ENCODE measurements at places on chromosomes 5 and 9. TPM values are rescaled to one million over a fixed set of nuclear protein-coding genes. Genes with fewer than 3 reads are reported as not detected.

DNA sequence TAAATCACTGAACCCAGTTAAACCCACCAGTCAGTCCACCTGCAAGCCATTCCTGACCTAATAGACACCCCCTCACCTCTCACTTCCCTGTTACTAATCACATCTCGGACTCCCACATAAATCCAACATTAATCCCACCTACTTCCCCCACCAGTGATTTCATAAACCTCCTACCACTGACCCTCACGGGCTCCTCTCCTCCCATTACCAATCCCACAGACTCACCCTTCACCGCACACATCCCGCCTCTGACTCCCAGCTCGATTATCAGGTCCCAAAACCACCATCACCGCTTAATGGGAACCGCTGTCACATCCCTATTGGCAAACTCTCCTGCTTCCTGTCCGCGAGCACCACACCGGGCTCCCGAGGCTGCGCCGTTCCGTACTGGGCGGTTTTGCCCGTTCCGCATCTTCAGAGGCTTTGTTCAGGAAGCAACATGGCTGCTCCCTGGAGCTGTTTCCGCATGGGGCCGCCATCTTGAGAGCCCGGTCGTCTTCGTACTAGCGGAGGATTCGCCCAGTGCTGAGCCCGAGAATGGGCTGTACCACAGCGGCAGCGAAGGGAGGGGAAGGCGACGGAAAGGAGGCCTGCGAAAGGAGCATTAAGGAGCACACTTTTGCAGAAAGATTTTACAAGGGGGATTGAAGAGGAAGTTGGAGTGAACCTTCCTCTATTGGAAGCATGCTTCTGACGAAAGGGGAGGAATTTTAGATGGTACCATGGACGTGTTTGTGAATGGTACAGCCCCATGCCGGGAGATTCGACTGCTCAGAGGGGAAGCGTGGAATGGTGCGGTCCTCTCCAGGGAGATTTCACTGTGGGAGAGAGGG lies at the start of gene ZNF300:
TSS of gene ZNF300 (minus strand) at position 502 of the 833 bp plus-strand sequence. CDS start 1,825 bp downstream, outside the sequence.
- peak; percentile 49 for DNase-seq

DNA sequence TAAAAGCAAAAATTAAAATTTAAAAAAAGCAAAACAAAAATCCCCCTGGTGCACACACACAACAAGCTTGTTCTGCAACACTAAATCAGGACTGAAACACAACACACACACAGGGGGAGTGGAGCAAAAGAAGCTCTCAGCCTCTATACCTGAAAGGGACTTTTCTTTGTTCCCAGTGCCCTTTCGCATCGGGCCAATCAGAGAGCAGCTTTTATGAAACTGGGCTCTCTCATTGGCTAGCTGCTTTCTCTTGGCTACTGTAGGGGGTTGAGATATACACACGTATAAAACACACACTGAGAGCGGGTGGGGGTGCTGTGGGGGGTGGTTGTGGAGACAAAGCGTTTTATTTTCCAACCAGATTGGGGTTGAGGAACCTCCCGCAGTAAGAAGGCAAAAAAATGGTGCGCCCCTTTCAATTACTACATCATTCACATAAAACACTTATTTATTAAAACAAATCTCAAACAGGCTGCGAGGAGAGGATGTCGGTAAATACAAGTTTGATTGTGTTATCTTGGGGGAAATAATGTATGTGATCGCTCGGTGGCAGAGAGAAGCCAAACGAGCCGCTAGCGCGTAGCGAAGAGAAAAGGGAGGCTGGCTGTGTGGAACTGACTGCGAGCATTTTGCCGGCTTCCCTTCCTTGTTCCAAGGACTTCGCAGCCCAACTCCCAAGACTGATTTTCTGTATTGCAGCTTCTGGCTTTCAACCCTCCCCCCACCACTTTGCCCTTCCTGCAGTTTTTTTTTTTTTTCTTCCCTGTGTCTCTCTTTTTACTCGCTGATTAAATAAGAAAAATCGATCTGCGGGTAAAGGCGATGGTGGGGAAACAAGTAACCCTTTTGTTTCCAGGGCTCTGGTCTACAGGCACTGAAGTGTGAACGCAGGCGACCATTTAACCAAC lies 2.5 kb upstream of the ZNF608 start:
- DNase-seq: no peak

DNA sequence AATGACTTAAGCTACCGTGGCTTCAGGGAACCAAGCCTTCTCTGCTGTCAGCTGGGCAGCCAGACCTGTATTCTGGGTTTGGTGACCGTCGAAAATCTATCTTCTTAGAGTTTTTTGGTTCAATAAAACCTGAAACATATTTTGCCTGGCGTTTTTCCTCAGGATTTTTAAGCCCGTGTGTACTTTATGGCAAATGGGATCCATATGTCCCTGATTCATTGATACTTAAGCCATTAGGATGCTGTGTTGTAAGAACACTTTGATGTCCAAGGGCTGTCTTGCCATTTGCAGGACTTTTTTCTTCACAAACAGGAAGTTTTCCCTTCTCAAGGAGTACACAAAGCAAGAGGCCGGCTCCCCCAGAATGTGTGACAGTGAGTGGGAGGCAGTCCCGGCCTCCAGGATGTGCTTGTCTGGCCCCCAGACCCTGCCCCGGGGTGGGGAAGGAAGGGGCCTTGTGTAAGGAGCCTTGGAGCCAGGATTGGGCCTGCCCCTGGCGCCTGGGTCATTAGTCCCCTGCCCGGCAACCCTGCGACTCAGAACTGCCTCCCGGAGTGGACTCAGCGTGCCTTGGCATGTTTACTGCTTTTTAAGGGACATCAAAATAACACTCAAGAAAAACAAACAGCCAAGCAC lies 83.4 kb upstream of the SMIM23 start:
- no peak for DNase-seq

GRCh38 chr5:109928811-109929210 lies 239.1 kb downstream of the MAN2A1 start:
- DNase-seq: no peak

Gene CCNJL
- not detected for total RNA-seq
